Motor neuron (in vitro differentiated cells): ENCODE measurements at places on chromosomes 2 and 18. TPM values are rescaled to one million over a fixed set of nuclear protein-coding genes. Genes with fewer than 3 reads are reported as not detected.

CHST9 gene
- 0.23 and 0.26 TPM in 2 replicates for total RNA-seq

TMEM178A gene
- 25.3 and 28.0 TPM in 2 replicates for total RNA-seq

C2orf15 gene
- 4.4 and 4.9 TPM in 2 replicates for total RNA-seq

GRCh38 chr2:9382604-9383235 is 40.6 kb downstream of the ITGB1BP1 start:
- no peak for ATAC-seq

DNA sequence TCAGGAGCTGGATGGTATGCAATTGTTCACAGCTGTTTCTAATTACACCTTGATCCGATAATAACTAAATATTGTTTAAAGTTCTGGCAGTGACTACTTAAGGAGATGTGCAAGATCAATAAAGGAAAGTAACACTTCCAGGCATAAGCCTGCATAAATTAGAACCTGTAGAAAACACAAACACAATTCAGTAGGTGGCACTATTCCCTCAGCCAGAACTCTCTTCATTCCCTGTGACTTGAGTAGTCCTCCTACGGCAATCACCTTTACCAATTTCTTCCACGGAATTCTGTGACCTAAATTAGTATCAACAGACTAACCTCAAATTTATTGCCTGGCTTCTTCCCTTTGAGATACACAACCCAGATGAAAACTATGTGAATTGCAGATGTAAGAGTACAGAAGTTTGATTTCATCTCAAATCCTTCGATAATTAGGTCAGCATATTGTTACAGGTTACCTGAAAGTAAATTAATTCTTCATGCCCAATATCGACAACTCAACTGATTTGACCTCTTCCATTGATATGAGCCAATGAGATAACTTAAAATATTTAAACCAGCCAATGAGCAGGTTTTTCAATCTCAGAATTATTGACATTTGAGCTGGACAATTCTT is 137.8 kb downstream of the PID1 start:
- peak; percentile 64 for ATAC-seq

GRCh38 chr2:201643216-201643890 is at the start of gene TMEM237:
TMEM237 (minus strand) TSS chr2:201643503; CDS start chr2:201643400, 103 bp downstream.
- ATAC-seq, result peak; percentile 60

- no peak for ATAC-seq
Measured at GRCh38 chr18:40987581-40987980, 967.5 kb upstream of the PIK3C3 start.

G6PC2 gene
- total RNA-seq, result 0.25 TPM in 1 of 2 replicates, not detected in the other

DNA sequence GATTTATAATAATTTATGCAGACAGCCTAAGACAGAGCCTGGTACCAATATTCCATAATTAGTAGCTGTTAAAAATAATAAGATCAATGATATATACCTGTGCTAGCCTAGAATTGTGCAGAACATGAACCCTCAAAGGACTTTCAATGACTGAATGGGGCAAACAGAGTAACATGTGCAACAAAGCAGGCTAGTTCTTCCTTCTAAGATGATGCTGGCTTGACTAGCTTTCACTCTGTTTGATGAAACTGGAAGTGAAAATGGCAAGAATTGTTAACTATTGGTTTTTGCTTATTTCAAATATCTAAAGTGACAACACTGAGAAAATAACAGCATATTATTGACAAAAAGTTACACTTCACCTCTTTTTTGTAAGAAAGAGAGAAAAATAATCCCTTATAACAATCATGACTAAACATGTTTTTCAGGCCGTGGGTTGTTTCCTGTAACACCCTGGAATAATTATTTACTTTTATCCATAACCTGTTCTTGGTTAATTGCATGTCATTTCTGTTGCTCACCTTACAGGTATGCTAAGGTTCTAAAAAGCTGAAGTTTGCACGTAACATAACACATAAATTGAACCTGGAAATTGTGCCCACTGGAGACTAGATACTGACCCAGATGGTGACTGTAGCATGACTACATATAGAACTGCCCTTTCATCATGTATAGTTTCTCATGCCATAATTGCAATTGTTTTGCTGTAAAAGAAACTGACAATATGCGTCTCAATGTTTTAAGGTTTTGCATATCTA is 108.7 kb downstream of the C18orf54 start:
- ATAC-seq, result no peak

CYP27C1 gene
- total RNA-seq, result 4.1 and 4.6 TPM in 2 replicates

RAPGEF4 gene
- 0.51 and 0.59 TPM in 2 replicates for total RNA-seq

GRCh38 chr2:215031321-215031720 is 107.1 kb downstream of the ABCA12 start:
- ATAC-seq, result no peak

DNA sequence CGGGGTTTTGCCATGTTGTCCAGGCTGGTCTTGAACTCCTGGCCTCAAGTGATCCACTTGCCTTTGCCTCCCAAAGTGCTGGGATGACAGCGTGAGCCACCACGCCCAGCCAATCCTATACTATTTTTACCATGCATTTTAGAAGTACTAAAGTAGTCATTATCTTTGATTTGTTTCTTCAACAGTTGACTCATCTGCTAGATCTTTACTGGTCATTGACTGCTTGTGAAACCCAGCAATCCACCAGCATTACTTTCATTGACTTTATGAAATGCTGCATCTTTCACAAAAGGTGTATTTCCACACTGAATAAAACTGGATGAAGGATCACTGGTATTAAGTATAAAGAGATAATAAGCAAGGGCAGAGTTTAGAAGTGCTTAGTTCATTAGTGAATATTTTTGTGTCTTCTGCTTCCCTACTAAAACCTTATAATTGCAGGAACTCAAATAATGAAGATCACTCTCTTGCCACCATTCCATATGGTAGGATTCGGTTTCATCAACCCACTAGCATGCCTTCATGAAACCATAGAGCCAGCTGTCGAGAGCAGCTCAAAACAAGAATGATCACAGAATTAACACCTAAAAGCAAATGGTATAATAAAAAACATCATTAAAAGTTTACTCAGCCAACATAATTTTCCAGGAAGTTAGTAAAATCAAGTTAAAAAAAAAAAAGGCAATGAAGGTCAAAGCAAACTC is 33.1 kb downstream of the IRS1 start:
- no peak for ATAC-seq

DNA sequence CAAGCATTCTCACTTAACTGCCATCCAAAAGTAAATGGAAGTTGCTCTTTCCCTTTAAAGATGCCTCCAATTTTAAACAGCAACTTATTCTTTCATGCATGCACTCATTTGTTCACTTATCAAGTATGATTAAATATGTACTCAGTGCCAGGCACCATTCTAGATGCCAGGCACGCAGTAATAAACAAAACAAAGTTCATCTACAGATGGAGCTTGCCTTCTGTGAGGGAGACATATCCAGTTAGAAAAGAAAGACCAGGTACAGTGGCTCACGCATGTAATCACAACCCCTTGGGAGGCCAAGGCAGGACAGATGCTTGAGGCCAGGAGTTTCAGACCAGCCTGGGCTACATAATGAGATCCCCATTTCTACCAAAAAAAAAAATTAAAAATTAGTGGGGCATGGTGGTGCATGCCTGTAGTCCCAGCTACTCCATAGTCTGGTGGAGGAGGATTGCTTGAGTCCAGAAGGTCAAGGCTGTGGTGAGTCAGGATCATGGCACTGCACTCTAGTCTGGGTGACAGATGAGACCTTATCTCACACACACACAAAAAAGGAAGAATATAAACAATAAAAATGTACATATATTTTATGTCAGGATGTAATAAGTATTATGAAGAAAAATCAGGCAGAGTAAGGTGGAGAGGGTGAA is 19.2 kb upstream of the CCDC141 start:
- no peak for ATAC-seq

- no peak for ATAC-seq
Measured at GRCh38 chr2:134137182-134137611, 116.7 kb upstream of the MGAT5 start.

- no peak for ATAC-seq
Measured at GRCh38 chr2:60407398-60407797, 146.1 kb downstream of the BCL11A start.

CXCR1 gene
- total RNA-seq, result not detected in 2 replicates
